ENCODE measurements at places on chromosomes 2 and 18. TPM values are rescaled to one million over a fixed set of nuclear protein-coding genes. Genes with fewer than 3 reads are reported as not detected.

CNRIP1 gene
- not detected for total RNA-seq

MCM6 gene
- total RNA-seq, result 31.5 TPM

SPHKAP gene
- total RNA-seq, result not detected

DNA sequence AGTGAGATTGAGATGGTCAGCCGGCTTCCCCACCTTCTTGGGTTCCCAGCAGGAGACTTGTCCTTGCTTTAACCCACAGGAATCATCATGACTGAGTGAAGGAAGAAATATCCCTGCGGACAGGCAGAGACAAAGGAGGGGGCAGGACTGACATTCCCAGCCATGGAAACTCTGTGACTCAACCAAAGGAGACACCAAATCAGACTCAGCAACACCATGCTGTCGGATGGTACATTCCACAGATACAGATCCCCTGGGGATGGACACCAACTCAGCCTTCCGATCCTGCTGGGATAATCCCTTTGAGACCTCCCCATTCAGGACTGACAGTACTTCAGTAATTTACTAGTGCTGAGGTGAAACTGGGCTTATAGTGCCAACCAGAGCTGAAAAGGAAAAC lies 518.3 kb downstream of the XIRP2 start:
- DNase-seq, result no peak

GRCh38 chr18:28040716-28041115 lies 136.2 kb downstream of the CDH2 start:
- DNase-seq, result no peak

DNA sequence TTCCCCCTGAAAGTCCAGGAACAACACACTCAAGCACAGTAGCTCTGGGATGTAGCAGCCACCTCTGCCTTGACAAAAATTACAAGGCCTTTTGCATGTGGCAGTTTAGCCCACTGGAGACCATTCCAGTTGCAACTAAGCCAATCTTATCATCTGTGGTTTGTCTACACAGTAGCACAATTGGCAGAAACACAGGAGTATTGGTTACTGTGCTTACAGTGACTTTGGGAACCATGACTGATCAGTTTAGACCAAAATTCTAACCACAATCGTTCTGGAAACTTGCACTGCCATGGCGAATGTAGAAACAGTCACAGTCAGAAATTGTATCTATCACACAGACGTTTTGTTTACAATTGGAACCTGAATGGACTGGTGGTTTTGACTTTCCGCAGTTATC lies 403.7 kb upstream of the MEIS1 start:
- no peak for DNase-seq
